ENCODE measurements at places on chromosomes 12 and 14. TPM values are rescaled to one million over a fixed set of nuclear protein-coding genes. Genes with fewer than 3 reads are reported as not detected.

Gene SLC5A8
- not detected for total RNA-seq

Gene NDUFA12
- total RNA-seq, result 163 TPM

DNA sequence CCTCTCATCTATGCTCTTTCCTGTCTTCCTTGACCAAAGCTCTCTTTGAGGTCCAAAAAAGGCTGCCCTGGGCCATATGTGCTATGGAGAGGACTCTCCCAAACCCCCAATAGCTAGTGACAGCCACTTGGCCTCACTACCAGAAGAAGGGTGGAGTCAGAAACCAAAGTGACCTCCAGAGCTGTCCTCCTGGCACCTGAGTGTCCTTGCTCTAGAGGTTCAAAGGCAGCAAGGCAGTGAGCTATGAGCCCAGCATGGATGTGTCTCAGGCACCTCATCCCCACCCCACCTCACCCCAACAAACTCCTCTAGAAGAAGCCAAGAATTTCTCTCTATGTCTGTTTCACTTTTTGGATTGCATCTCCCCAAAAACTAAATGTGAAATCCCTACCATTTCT, 4.1 kb upstream of the AQP5 start:
- no peak for DNase-seq

- DNase-seq, result no peak
Observed at GRCh38 chr12:44611538-44611937, 264.6 kb downstream of the NELL2 start.

DNA sequence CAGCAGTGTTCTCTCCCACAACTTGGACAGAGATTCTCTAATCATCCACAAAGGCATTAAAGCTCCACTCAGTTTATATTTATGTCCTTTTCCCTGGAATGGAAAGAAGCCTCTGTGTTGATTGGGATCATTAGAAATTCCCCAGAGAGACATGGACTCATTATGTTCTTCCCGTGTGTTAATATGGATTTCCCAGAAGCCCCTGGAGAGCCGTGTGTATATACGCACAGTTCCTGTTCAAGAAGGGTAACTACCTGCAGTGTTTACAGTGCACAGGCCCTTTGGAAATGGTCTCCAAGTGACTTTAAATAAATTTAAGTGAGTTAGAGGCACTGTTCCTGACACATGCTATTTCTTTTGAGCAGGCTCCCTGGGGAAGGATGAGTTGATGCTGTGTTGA, 428.0 kb upstream of the TMTC1 start:
- DNase-seq, result no peak
